Activated CD8-positive, alpha-beta T cell treated with anti-CD3 and anti-CD28 coated beads, Interleukin-2, amount 10 ng/mL, durations not matched to agents 7 days and 5 days (primary cell): ENCODE measurements at places on chromosomes 11 and 22.

DNA sequence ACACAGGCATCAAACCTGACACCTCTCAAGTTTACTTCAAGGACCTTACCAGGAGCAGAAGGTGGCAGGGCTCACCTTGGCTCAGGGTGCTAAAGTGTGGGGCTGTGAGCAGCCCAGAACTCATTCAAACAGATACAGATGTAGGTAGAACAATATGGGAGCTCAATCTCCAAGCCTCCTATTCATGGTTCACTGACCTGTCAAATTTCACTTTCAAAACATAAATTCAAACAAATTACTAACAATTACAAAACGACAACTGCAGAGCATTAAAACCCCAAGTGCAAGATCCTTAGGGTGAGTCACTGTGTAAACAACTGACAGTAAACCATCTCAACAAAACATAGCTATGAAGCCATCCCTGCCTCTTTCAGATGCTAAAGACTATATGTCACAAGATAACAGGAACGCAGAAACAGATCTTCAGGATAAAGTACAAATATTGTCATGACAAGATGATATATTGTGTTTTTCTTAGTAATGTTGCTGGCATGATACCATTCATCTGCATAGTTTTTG is 303.5 kb upstream of the ANO3 start:
- DNase-seq, result no peak

DNA sequence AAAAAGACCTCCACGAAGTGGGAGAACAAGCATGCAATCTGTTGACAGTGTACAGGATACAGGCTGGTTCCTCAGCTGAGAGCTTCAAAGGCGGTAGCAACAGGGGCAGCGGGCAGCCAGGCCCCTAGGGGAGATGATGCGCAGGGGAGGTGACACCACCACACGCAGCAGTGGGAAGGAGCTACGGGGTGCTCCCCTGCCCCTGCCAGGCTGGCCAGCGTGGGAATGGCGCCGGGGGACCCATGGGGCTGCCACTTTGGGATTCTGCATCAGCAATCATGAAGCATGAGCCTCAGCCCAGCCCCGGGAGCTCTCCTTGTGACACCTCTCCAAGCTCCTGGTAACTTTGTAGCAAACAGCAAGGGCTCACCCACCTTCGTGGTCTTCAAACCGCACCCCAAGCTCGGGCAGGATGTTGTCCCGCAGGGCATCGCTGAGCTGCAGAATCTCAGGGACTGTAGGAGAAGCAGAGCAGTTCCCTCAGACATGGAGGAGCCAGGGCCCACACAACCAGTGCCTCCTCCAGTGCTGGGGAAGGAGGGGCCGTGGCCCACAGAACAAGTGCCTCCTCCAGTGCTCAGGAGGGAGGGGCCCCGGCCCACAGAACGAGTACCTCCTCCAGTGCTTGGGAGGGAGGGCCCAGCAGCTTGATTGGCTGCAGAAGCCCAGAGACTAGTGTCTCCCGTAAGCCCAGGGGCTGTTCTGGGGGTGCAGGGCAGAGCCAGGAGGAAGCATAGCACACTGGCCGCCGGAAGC is 14.6 kb upstream of the NAP1L4 start:
- peak; percentile 89 for DNase-seq

DNA sequence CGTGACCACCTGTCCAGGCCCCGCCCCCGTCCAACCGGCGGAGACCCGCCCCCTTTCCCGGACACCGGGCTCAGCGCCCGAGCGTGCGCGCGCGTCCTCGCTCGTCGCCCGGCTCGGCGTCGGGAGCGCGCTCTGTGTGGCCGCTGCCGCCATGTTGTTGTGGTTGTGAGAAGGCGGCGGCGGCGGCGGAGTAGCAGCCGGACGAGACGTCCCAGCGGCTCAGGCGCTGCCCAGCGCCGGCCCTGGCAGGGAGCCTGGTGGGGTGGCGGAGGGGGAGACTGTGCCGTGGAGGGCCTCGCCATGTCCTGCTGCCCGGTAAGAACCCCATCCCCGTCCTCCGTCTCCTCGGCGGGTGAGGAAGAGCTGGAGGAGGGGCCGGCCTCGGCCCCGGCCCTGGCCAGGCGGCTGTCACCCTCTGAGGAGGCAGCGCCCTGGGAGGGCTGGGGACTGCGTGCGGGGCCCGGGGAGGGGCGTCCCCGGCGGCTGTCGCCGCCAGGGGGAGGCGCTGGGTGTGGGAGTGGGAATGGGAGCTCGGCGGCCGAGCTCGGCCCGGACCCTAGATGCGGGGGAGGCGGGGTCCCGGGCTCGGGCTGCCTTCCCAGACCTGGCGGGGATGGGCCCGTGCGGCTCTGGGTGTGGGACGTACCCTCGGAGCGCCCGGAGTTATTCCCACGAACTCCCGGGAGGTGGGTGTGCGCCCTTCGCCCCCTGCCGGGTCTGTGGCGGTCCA is at the start of gene MTMR3:
TSS of gene MTMR3 (plus strand) at position 130 of the 730 bp plus-strand sequence. CDS start 87,886 bp downstream, outside the sequence.
- peak; percentile 93 for DNase-seq

- no peak for DNase-seq
Observed at GRCh38 chr22:38923463-38924346, 33.7 kb upstream of the APOBEC3A start.

- DNase-seq, result no peak
Observed at GRCh38 chr11:8601376-8602133, 7.5 kb upstream of the STK33 start.

GRCh38 chr11:28209906-28210305 is 101.7 kb downstream of the METTL15 start:
- DNase-seq, result no peak
